Activated T-helper 2 cell treated with anti-CD3 and anti-CD28 coated beads, Interferon-gamma antibody, Interleukin-2, Interleukin-4, amounts not matched to agents 10 μg/mL and 5 μg/mL and 100 μg/mL, durations not matched to agents 14 hours and 24 hours and 36 hours (primary cell): ENCODE measurements at places on chromosomes 11 and 22. TPM values are rescaled to one million over a fixed set of nuclear protein-coding genes. Genes with fewer than 3 reads are reported as not detected.

DNA sequence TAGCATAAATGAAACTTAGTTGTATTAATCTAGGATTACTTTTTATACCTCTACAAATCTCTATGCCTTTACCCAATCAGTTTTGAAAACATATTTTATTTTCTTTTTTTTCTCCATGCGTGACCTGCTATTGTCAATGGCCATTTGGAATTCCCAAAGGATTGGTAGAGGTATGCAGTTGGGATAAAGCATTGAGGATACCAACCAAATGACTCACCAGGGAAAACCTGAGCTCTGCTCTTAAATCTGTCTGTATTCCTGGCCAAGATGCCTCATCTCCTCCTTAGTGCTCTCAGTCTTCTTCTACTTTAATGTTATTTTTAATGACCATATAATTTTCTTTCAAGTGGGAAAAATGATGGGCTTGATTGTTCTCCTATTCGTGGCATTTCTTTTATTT lies 61.9 kb downstream of the EHF start:
- H3K4me1 ChIP-seq, result no peaks in the 10 kb centered on the region
- H3K27ac ChIP-seq, result no peak overlapping the region
- H3K36me3 ChIP-seq, result no peaks in the 10 kb centered on the region
- DNase-seq, result no peak
- H3K4me3 ChIP-seq, result no peak overlapping the region

DNA sequence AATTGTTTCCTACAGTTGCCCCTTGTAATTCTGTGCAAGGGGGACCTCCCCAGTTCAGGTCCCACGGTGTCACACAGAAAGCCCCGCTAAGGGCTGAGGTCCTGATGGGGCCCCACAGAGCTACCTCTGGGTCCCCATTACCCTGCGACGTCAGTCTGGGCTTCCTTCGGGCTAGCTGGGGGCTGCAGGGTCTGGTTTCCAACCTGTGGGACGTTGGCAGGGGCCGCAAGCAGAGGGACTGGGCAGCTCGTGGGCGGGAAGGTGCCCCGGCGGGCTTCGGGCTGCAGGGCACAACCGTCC lies 698 bp downstream of the SLC37A4 start:
- DNase-seq, result no peak
- H3K27ac ChIP-seq, result peak overlapping the region; percentile 60
- peak overlapping the region; percentile 75 for H3K4me3 ChIP-seq
- peaks cover 16% of the 10 kb centered on the region for H3K4me1 ChIP-seq

NCR3LG1 gene
- 10.0 and 11.4 TPM in 2 replicates for total RNA-seq

RASL10A gene
- total RNA-seq, result 0.46 and 0.52 TPM in 2 replicates
